ENCODE measurements at places on chromosomes 1 and 21. TPM values are rescaled to one million over a fixed set of nuclear protein-coding genes. Genes with fewer than 3 reads are reported as not detected.
A peak's percentile ranks its signal among the peaks of the same experiment; 100 is the strongest.

AUNIP gene
- 3.4 TPM for polyA plus RNA-seq

CHRM3 gene
- not detected for polyA plus RNA-seq

IQGAP3 gene
- 2.7 TPM for polyA plus RNA-seq

IGSF3 gene
- polyA plus RNA-seq: 0.02 TPM

GRHL3 gene
- polyA plus RNA-seq: 0.03 TPM

AADACL3 gene
- polyA plus RNA-seq: not detected

TRAF3IP3 gene
- polyA plus RNA-seq: not detected

TTC39A gene
- 0.28 TPM for polyA plus RNA-seq

RAB3B gene
- 51.6 TPM for polyA plus RNA-seq

DNA sequence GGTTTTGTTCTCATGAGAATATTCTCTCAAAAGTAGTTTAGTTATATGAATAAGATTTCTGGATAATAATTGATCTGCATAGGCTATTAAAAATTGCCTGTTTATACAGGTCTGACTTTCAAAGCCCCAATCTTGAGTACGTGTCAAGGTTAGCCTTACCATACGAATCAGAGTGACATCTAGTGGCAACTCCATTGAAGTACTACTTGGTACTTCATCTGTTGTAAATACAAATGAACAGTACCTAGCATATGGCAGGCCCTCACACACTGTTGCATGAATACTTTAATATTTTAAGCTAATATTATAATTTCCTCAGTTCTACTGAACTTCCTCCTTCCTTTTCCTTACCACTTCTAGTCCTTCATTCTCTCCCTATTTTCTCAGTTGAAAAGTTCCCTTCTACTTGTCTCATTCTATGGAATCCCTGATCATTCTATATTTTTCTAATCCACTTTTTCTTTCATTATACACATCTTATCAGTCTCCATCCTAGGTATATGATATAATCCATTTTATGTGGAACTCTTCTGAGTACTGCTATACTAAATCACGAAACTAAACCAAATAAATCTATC lies 101.2 kb downstream of the AKT3 start:
- H3K4me1 ChIP-seq: peaks cover 3% of the 10 kb centered on the region
- no peak overlapping the region for H3K27ac ChIP-seq
- peak; percentile 79 for DNase-seq

GRCh38 chr1:110875216-110875731 lies 2.3 kb downstream of the CD53 start:
- no peak overlapping the region for H3K27ac ChIP-seq
- H3K4me3 ChIP-seq: no peak overlapping the region
- H3K36me3 ChIP-seq: no peaks in the 10 kb centered on the region
- DNase-seq: no peak
- no peaks in the 10 kb centered on the region for H3K27me3 ChIP-seq

GRCh38 chr21:42818328-42818749 lies 61.0 kb downstream of the WDR4 start:
- no peak overlapping the region for H3K4me3 ChIP-seq
- DNase-seq: peak; percentile 61
- no peaks in the 10 kb centered on the region for H3K36me3 ChIP-seq
- no peak overlapping the region for H3K27ac ChIP-seq
- no peaks in the 10 kb centered on the region for H3K27me3 ChIP-seq
- no peaks in the 10 kb centered on the region for H3K4me1 ChIP-seq

- no peak overlapping the region for H3K27ac ChIP-seq
- no peak for DNase-seq
These were observed 11.0 kb downstream of the PRKCZ start for GRCh38 chr1:2061065-2061778.

DNA sequence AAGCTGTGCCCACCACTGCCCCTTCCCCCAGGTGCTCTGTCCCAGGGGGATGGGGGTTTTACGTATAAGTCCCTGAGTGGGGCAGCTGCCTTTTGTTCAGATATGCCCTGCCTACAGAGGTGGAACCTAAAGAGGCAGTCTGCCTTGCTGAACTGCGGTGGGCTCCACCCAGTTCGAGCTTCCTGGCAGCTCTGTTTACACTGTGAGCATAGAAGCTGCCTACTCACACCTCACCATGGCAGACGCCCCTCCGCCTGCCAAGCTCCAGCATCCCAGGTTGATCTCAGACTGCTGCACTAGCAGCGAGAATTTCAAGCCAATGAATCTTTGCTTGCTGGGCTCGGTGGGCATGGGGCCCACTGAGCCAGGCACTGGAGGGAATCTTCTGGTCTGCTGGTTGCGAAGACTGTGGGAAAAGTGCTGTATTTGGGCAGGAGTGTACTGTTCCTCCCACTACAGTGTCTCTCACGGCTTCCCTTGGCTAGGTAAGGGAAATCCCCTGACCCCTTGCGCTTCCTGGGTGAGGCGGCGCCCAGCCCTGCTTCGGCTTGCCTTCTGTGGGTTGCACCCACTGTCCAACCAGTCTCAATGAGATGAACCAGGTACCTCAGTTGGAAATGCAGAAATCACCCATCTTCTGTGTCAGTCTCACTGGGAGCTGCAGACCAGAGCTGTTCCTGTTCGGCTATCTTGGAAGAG lies 17.6 kb upstream of the RWDD3 start:
- no peak overlapping the region for H3K27ac ChIP-seq
- no peaks in the 10 kb centered on the region for H3K36me3 ChIP-seq
- H3K4me3 ChIP-seq: no peak overlapping the region

DNA sequence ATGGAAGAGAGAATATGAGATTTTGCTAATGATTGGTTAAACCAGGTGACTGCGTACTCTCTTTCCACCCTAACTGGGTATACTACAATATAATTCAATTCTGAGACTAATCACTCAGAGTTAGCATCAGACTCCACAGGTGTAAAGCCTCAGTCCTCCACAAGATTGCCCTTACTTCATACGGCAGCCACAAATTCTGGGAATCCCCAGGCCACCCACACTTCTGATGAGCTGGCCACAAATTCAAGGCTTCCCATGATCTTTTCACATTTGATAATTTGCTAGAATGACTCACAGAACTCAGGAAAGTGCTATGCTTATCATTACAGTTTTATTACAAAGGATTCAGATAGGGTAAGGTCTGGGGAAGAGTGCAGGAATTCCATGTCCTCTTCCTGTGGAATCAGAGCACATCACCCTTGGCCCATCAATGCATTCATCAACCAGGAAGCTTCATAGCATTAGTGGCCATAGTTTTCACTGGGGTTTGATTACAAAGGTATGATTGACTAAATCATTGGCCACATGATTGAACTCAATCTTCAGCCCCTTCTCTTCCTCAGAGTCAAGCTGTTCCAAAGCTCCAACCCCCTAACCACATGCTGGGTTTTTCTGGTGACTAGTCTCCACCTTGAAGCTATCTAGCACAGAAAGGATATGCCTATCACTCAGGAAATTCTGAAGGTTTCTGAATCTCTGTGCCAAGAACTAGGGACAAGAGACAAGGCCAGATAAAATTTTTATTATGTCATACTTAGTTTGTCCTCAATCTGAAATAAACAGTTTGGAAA lies 131.7 kb downstream of the HHIPL2 start:
- H3K27ac ChIP-seq: no peak overlapping the region
- no peaks in the 10 kb centered on the region for H3K4me1 ChIP-seq
- H3K36me3 ChIP-seq: no peaks in the 10 kb centered on the region

DNA sequence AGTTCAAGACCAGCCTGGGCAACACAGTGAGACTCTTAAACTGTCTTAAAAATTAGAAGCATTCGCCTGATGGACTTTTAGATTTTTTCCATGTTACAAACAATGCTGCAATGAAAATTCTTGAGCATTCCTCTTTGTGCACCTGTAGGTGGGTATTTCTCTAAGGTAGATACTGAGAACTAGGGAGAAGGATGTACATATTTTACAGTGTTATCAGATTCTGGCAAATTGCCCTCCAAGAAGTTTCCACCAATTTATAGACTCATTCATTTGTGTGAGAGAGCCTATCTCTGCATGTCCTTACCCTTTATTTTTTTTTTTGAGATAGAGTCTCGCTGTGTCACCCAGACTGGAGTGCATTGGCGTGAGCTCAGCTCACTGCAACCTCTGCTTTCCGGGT lies 12.3 kb upstream of the LEFTY2 start:
- H3K27me3 ChIP-seq: peaks cover 7% of the 10 kb centered on the region
- no peak overlapping the region for H3K4me3 ChIP-seq
- DNase-seq: no peak
- H3K36me3 ChIP-seq: no peaks in the 10 kb centered on the region
- no peak overlapping the region for H3K27ac ChIP-seq

- H3K27me3 ChIP-seq: no peaks in the 10 kb centered on the region
- no peak overlapping the region for H3K4me3 ChIP-seq
- H3K4me1 ChIP-seq: peaks cover 7% of the 10 kb centered on the region
- peaks cover 7% of the 10 kb centered on the region for H3K36me3 ChIP-seq
These were observed 10.4 kb downstream of the ZBTB7B start for GRCh38 chr1:155012776-155013602.

- DNase-seq: no peak
- no peaks in the 10 kb centered on the region for H3K27me3 ChIP-seq
- H3K4me3 ChIP-seq: no peak overlapping the region
- no peaks in the 10 kb centered on the region for H3K4me1 ChIP-seq
- H3K27ac ChIP-seq: no peak overlapping the region
- no peaks in the 10 kb centered on the region for H3K36me3 ChIP-seq
These were observed 109.3 kb downstream of the PRDM16 start for GRCh38 chr1:3178279-3178678.

- peak overlapping the region; percentile 22 for H3K4me3 ChIP-seq
- DNase-seq: no peak
- H3K27me3 ChIP-seq: peaks cover 54% of the 10 kb centered on the region
These were observed 66.6 kb downstream of the SYT2 start for GRCh38 chr1:202643397-202644218.

DNA sequence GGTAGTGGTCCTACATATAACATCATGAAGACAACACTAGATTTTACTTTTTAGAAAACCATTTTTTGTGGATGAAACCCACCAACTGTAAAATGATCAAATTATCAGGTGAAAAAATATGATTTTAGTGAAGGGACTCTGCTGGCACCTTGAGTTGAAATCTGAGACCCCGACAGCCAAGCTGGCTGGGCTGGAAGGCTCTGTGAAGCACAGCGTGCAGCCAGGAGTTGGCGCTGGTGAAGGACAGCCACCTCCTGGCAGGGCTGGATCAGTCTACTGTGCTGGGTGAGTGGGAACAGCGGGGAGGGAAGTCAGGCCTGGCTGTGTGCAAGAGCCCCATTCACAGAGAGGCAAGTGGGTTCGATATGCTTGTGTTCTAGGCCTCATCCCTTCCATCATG lies 47.9 kb downstream of the DDAH1 start:
- H3K36me3 ChIP-seq: no peaks in the 10 kb centered on the region
- no peak overlapping the region for H3K4me3 ChIP-seq
- no peak overlapping the region for H3K27ac ChIP-seq
- DNase-seq: no peak
- H3K27me3 ChIP-seq: no peaks in the 10 kb centered on the region

DNA sequence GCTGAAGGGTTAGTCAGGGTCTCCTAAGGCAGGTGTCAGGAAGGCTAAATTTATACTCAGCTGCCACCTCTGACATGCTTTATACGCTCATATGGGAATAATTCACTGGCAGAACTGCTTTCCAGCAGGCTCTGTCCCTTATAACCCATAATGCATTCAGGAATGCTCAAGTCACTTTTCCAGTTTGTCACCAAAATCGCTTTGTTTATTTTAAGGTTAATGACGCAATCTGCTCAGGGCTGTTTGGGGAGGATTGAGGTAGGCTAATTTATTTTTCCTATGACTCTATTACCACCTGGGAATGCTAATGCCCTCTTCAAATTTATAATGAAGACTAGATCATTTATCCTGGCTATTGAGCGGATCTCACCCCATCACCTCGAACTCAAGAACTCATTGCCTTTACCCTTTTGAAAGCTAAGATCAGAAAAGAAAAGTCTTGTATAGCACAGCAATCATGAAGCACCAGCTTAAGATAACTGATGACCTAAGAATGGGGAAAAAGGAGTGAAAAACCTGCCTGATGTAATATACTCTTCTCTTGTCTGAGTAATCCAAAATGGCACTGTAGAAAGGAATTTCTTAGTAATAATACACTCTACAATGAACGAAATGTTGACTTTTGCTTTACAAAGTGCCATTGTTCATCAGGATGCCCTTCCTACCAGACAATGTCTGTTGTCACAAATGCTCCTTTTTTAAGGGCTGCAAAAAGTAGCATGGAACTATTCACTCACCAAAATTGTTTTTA lies 97.9 kb upstream of the EXO1 start:
- H3K27me3 ChIP-seq: no peaks in the 10 kb centered on the region
- H3K36me3 ChIP-seq: no peaks in the 10 kb centered on the region
- H3K4me1 ChIP-seq: no peaks in the 10 kb centered on the region
- H3K27ac ChIP-seq: no peak overlapping the region
- no peak overlapping the region for H3K4me3 ChIP-seq

DNA sequence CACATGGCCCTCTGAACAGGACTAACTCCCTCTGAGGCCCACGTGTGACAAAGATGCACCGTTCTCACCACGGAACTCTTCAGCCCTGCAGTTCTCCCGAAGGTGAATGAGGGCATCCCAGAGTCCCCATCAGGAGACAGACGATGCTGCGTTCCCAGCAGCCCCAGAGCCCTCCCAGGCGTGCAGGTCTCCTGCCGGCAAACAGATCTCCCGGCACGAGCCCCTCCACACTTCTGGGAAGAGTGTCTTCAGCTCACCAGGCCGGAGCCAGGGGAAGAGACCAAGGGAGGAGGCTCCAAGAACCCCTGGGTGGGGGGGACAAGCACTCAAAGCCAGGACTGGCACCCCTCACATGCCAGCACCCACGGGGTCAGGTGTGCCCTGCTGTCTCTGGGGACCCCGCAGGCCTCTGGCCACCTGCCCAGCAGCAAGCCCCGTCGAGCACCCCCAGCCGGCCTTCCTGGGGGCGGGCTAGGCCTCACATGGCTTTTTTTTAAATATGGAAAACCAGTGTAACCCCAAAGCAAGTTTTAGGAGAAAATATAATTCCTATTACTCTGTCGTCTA lies 45.1 kb upstream of the TRAPPC10 start:
- H3K27ac ChIP-seq: no peak overlapping the region
- H3K27me3 ChIP-seq: no peaks in the 10 kb centered on the region
- peaks cover 11% of the 10 kb centered on the region for H3K36me3 ChIP-seq
- H3K4me1 ChIP-seq: no peaks in the 10 kb centered on the region
- no peak for DNase-seq

DNA sequence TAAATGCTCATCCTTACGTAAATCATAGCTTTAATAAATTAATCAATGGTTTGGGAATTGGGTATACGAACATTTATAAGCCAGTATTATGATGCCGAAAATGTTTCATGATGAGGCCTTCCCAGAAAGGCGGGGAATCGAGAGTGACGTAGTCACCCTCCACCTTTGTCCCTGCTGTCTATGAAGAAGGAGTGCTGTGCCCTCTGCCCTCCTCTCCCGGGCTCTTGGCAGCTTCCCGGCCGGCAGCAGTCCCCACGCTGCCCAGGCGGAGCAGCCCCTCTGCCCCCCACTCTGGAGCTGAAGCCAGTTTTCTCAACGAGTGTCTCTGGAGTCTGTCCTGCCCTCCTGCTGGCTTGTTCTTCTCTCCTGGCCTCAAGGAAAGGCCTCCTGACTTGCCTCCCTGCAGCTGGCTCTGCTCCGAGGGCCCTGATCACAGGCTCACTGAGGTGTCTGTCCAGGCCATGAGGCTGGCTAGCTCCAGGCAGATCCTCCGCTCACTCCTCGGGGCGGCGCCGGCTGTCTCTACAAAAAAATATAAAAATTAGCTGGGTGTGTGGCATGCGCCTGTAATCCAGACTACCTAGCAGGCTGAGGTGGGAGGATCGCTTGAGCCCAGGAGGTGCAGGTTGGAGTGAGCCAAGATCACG lies 150.7 kb upstream of the COL6A1 start:
- H3K27ac ChIP-seq: no peak overlapping the region
- no peak overlapping the region for H3K4me3 ChIP-seq
- no peaks in the 10 kb centered on the region for H3K4me1 ChIP-seq
- no peak for DNase-seq

Measured in fibroblast of lung (primary cell).